NCI-H1048 (cell line): ENCODE measurements at places on chromosomes 5 and 9.

DNA sequence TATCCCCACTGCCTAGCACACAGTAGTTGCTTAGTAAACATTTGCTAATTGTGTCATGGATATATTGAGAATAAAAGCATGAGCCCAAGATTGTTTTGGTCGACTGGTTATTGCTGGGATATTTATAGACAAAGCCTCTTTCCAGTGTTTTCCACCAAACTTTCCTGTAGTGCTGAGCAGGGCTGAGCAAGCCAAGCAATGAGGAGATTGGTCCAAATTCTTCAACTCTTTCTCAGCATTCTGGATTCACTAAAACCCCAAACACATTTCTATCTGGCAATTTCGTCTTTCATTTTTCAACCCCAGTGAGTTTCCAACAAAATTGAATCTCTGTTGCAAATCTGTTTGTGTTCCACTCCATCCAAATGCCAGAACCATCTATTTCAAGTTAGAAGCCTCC is 31.9 kb upstream of the TARS1 start:
- DNase-seq: no peak

DNA sequence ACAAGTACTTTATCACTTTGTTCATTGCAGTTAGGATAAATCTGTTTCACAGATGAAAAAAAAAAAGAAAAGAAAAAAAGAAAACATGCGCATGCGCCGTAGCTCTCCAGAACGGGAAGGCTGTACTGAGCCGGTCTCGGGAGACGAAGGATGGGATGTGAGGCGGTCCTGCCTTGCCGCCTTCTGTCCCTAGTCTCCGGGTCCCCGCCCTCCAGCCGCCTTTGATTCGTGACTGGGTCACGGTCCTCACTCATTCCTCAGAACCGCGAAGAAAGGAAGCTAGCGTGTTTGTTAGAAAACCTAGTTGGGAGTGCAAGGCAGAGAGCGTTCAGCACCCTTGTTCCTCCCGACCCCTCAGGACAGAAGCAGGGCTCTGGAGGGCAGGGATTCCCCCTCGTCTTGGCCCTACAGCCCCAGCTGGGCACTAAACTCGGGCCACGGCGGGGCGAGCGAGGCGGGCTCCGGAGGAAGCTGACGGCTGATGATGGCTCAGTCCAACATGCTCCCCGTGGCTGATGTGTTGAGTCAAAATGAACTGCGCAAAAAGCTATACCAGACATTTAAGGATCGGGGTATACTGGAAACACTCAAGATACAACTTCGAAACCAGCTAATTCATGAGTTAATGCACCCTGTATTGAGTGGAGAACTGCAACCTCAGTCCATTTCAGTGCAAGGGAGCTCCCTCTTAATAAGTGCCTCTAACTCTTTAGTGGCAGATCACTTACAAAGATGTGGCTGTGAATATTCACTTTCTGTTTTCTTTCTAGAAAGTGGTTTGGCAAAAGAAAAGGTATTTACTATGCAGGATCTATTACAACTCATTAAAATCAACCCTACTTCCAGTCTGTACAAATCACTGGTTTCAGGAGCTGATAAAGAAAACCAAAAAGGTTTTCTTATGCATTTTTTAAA is 40.0 kb downstream of the CPLANE1 start:
- DNase-seq: no peak

- no peak for DNase-seq
These were observed 108.1 kb upstream of the PRRC1 start for GRCh38 chr5:127409246-127409917.

DNA sequence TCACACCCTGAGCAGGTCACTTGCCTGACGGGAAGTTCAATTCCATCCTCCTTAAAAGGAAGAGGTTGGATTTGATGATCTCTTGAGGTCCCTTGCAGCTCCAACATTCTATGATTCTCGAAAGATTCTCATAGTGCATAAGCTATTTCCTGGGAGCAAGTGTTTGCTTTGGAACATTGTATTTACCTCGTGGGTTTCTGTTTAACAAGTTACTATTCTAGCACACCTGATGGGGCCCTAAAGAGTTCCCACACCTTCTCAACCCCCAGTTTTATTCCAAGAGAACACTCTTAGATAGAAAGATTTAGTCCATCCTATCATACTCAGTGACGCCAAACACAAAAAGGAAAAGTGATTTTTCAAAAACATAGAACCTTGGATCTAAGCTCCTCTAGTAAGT is 23.4 kb downstream of the NR4A3 start:
- no peak for DNase-seq

- no peak for DNase-seq
These were observed 57.8 kb upstream of the SPINK5 start for GRCh38 chr5:148005788-148006520.

- no peak for DNase-seq
These were observed 16.2 kb downstream of the STC2 start for GRCh38 chr5:173311818-173312585.

- DNase-seq: no peak
These were observed 149.3 kb upstream of the MPDZ start for GRCh38 chr9:13428766-13429165.

GRCh38 chr5:59257488-59258400 is 635.8 kb downstream of the PDE4D start:
- no peak for DNase-seq

DNA sequence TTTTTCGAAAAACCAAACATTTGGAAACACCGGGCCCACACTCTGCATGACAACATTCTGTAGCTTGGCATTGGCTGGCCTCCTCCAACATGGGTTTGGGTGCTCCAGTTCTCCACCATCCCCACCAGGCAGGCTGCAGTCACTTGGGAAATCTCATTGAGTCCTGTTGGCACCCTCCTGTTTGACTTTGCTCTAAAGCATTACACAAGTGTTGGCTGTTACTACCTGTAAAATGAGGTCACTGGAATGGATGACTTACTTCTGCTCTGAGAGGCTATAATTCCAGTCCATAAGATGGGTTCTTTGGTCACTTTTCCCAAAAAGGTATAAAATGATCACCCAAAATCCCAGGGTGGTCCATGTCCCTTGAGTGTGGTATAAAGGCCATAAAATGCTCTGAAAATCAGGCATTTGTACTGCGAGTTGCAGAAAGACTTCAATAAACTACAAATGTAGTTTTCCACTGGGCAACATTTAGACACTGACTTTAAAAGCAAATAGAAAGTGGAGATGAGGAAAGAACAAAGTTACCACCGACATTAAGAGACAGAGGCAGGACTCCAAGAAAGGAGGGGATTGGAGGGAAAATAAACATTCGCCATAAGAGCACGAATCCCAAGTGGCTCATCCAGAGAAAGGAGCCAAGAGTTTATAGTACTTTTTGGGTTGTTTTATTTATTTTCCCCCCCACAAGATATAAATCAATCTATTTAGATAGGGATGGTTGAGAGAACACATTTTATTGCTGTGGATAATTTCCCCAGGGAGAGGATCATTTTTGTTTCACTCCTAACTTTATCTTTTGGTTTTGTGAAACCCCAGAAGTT is 295.1 kb downstream of the TLE1 start:
- no peak for DNase-seq

GRCh38 chr5:171306166-171306565 is 2.9 kb upstream of the TLX3 start:
- no peak for DNase-seq

DNA sequence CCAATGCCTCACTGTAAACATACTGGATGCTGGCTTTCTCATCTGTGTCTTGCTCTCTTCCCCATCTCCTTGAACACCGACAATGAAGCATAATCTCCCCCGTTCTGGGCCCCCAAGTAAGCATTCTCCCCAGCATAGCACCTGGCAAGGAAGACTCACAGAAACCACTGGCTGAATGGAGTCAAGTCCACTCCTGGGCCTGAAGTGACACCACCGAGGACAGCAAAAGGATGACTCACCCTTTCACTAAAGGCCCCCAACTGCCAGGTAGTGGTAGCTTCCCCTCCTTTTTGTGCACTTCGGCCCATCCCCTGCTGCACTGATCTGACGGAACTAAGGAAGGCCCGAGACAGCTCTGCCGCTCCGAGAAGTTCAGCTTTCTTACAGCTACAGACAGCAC is 9.4 kb downstream of the VDAC1 start:
- DNase-seq: no peak

DNA sequence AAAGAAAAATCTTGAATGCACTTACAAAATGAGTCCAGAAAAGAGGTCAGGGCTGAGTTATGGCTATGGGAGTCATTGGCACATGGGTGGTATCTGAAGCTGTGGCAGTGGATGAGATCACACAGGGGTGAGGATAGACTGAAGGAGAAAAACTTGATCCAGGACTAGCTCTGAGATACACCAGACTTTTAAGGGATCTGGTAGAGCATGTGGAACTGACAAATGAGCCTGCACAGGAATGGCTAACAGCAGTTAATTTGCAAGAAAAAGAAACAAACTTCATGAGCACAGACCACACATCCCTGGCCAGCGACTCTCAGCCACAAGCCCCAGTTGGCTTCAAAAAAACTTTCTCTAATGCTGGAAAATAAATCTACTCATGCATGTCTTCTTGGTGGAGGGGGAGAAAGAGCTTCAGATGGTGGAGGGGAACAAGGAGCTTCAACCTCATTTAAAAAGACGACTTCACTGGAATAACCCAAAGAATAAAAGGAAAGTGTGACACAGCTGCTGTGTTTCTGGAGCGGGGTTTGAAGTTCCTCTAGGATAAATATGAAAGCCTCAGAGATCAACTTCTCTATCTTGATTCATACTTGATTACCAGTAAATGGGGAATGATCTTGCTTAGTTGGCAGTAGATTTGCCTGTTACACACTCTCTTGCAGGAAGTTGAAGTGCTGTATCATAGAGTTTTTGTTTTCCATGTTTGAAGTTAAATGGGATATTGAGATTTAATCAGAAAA is 33.6 kb downstream of the TNFAIP8 start:
- DNase-seq: no peak

DNA sequence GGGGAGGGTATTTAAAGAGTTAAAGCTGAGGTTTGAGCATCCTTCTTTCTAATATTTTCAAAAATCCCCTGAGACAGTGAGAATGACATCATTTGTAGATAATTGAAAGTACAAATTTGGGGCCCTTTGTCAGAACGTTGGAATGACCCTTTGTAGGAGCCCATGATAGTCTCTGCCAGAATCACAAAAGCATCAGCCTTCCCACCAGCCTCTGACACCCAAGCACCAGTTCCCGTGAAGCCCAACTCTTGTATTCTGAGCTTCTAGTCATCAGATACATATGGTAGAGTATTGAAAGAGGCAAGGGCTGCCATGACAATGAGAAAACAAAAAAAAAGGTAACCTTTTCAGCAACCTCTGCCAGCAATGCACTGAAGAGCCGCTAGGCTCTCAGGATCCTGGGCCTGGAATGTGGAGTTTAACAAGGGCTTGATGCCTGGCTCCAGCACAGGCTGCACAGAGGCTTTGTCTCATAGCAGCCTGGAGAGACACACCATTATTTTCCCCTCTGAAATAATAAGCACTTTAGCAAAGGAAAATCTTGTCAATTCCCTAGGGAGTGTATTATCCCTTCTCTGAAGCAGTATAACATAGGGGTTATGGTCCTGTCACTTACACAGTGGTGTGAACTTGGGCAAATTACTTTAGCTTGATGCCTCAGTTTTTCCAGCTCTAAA is 114.4 kb downstream of the ZNF608 start:
- DNase-seq: no peak

DNA sequence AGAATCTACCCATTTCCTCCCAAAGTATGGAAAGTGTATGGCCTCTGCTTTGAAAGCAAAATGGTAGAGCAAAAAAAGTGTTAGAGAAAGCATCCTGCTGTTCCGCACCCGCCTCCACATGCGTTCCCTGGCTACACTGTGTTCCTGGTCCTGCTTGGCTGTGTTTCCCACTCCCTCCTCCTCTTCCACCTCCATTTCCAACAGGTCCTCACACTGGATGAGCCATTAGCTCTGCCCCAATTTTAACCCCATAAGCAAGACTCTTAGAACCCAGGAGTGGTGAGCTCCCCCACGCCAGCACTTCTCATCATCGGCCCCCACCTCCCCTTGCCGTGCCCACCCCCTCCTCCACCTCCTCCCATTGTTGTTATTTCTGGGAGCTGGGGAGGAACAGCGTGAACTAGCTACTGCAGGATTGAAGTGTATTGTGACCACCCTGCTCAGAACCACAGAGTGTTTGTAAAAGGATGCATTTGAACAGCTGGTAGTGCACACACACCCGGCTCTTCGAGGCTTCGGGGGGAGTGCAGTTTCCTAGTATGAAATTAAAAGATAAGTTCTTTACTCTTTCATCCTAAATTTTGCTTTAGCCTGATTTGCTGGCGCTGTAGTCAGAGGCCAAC is 120.0 kb downstream of the PDZD2 start:
- no peak for DNase-seq

DNA sequence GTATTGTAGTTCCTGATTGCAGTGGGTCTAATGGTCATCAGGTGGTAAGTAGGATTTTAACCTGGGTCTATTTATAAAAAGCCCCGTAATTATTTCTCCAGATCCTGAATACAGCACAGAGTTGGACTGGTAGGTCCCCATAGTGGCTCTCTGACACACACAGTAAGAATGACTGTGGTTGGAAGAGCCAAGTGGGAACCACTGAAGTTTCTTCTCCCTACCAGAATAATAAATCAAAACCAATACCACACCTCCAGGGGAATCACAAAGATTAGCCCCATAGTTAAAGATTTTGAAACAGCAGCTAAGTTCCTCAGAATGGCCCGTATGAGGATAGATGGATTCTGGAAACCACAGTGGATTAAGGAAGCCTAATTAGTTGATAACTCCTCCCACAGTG is 68.4 kb upstream of the ZFR start:
- DNase-seq: no peak

DNA sequence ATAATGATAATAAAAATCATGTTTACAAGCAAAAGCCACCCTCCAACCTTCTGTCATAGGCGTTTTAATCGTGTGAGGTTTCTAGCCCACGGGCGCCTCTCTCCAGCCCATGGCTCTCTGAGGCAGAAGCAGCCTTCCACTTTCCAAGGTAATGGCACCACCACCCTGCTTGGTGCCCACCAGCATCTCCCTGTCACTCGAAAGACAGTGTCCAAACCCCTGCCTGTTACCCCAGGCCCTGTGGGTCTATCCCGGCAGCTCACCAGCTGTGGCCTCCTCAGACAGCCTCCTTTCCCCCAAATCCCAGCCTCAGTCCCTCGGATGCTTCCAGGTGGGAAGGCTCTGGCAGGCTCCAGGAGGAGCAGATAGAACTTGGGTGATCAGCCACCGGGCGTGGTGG is 123.8 kb upstream of the LPCAT1 start:
- DNase-seq: no peak

DNA sequence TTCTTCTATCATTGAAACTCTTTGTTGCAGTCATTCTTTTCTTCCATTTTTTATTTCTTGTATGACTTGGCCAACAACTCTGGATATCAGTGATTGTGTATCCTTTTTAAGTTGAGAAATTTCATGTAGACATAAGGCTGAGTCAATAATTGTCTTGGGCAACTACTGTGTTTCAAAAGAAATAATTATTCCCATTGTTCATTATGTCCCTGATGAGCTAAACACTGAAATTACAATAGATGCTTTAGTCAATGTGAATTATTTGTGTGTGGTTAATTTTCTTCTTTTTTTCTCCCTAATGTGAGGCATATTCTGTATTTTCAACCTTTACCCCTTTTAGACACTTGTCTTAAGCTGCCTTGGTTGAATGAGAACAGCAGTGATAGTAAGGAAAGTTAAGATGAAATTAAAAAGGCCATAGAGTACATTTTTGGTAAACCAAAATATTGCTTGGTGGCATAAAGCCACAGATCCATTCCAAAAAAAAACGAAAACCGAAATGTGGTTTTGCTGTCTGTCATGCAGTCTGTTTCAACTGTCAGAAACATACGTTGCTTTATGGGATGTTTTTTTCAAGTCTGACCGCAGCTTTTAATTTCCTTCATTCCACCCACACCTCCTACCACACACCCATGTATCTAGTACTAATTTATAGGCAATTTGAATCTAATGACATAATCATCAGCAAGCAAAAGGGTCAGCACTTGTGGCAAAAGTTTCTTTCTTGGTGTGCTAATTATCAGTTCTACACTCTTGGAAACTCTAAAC is 21.1 kb downstream of the TLE4 start:
- no peak for DNase-seq
